ENCODE measurements at places on chromosomes 3 and 15. TPM values are rescaled to one million over a fixed set of nuclear protein-coding genes. Genes with fewer than 3 reads are reported as not detected.
A peak's percentile ranks its signal among the peaks of the same experiment; 100 is the strongest.

DNA sequence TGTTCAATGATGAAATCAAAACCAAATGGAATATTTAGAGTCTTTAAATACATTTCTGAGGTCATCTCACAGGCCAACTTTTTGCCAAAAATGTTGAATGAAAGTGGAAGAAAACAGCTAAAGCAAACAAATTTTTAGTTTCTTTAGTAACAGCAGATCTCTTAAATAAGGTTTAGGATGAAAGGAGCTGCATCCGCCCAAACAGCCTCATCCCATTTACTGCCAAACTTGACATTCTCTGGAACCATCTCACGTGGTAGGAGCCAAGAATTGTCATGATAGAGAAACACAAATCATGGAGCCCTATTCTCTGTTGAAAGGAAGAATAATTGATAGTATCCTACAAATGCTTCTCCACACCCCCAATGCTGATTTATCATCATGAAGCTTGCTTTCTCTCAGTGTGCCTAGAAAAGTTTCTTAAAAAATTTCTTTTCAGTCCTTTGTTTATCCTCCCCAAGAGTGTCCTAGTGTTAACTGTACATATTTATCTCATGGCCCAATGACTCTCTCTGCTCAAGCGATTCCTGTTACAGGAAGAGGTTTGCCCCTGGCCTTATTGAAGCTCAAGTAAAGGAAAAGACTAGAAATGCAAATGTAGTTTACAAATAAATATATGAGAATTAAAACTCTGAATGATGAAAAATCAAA, 23.4 kb downstream of the SLC9A9 start:
- no peak for DNase-seq

GRCh38 chr3:57890874-57891273, 117.3 kb upstream of the FLNB start:
- DNase-seq: no peak

DNA sequence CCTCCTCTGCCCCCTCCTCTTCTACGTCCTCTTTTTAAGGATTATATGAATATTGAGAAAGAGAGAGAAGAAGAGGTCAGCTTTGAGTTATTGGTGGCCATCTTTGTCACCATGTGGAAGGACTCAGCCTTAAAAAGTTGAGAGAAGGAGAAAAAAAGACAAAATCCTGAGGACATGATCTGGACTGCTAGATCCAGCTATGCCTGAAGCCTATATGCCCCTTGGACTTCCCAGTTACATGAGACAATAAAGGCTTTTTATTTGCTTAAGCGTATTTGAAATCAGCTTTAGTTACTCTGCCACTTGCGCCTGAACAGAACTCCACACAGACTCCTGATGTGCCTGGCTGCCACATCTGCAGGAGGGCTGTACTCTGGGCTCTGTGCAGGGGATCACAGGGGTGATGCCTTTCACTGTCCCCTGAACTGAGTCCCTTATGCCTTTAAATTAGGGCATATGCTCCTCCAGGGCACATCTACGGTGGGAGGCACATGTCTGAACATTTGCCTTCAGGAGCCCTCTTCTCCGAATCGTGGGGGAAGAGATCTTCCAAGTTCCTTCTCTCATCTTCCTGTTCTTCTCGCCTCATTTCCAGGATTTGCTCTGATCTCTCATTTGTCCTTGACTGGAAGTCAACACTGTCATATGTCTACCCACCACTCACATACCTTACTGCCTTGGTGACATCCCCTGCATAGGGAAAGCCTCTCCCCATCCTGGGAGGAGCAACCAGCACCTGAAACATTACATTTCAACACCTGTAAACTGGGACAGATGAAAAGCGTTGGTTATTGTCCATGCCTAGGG, 14.0 kb upstream of the PLA2G4E start:
- DNase-seq: no peak

- no peak for DNase-seq
Observed at GRCh38 chr3:61890167-61890566, 328.8 kb downstream of the PTPRG start.

GRCh38 chr3:45943207-45943846, at the start of gene CXCR6:
Gene CXCR6 (plus strand): TSS chr3:45943464. CDS start chr3:45946482, 3,018 bp downstream.
- no peak for DNase-seq

DNA sequence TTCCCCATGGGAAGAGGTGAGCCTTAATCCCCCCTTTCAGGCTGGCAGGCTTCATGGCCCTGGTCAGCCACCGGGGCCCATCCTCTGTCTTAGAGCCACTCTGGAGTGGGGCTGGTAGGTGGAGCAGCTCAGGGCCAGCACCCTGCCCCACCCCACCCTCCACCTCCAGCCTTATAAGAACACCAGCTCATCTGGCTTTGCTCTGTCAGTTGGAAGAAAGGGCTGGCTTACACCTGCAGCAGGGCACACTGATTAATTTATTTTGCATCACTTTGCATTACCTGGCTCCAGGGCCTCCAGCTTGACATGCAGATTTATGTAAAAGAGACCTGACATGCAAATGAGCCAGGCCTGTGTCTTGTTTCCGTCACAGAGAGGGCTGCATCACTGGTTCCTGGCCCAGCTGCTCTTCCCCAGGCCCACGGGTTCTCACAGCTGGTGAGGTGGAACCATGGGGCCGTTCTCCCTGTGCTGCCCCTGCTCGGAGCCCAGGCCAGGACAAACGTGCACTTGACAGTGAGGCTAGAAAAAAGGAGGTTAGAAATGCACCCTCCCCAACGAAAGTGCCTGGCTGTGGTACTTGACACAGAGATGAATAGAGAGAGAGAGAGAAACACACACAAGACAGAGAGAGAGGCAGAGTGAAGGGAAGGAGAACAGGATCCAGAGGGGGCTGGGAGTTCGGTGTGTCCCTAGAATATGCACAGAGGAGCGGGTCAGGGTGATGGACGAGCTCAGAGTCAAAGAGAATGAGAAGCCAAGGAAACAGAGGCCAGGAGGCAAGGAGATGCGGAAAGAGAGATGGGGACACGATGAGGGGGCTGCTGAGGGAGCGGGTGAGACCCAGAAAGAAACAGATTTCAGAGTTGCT, 44.5 kb upstream of the MAGEF1 start:
- no peak for DNase-seq

DNA sequence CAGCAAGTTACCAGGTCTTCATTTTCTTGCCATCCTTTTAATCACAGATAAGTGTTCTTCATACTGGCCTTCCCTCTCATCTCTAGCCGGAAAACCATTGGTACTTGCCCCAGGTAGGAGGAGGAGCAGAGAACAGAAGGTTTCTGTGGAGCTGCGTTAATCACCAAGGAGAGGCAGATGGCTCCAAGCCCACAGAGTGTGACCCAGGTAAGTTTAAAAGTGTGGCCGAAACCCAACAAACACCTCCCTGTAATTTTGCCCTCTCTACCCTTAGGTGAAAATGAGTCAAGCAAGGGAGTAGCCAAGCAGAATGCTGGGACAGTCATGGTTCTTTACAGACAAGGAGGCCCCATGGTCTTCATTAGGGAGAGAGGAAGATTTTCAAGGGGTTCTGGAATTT, 37.3 kb downstream of the NFKBIZ start:
- DNase-seq: no peak

DNA sequence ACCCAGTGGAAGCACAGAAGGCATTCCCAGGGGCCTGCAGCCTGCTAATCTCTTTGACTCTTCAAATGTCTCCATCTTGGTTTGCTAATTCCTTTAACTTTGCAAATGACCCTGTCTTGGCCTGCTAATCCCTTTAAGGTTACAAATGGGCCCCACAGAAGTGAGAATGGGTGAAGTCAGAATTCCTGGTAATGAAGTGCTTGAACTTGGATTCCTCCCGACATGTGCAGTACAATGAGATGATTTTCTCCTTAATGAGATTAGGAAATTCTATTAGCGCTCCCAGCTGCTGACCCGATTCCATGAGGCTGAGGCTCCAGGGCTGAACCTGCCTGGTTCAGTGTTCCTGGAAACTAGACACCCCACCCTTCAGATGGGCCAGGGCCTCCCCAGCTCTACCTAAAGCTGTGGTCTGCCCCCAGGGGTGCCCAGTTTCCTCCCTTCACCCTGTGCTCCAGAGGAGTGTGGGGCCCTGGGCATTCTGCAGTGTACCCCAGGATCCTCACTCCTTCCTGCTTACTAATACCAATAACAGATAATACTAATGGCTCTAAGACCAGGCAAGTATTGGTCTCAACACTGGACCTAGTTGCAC, 47.4 kb downstream of the SCN5A start:
- no peak for DNase-seq

- DNase-seq: no peak
Observed at GRCh38 chr3:37197810-37198371, 23.5 kb upstream of the LRRFIP2 start.

DNA sequence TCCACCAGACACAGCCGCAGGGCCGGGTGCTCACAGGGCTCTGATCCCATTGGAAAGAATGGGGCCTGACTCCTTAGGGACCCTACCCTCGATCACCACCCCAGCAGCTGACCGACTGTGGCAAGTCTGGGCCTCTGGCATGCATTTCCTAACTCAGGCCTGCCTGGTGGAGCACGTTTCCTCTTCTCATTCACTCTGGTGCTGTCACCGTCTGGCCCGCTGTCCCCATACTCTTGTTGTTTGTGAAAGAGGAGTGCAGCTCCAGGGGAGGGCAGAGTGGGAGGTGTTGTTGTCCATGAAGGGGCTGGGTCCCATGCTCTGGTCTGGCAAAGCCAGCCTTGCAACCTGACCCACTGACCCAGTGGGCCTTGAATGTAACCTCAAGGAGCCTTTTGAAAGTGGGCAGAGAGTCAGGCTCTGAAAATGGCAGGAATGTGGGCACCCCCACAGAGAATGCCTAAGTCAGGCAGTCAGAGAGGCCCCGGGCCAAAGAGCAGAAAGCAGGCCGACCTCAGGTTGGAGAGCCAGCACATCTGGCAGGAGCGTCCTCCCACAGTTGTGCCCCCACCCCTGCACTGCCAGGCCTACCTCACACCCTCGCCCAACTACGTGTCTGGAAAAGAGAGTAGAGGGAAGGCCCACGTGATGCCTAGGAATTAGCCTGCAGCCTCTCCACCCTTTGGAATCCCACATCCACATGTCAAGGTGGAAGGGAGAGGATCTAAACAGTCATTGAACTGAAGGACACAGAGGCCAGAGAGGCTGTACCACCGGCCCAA, 10.9 kb downstream of the SEMA7A start:
- peak; percentile 73 for DNase-seq

- no peak for DNase-seq
Observed at GRCh38 chr3:14925729-14926591, 21.4 kb upstream of the NR2C2 start.

- DNase-seq: no peak
Observed at GRCh38 chr15:91407269-91407889, 307.3 kb downstream of the SV2B start.

DNA sequence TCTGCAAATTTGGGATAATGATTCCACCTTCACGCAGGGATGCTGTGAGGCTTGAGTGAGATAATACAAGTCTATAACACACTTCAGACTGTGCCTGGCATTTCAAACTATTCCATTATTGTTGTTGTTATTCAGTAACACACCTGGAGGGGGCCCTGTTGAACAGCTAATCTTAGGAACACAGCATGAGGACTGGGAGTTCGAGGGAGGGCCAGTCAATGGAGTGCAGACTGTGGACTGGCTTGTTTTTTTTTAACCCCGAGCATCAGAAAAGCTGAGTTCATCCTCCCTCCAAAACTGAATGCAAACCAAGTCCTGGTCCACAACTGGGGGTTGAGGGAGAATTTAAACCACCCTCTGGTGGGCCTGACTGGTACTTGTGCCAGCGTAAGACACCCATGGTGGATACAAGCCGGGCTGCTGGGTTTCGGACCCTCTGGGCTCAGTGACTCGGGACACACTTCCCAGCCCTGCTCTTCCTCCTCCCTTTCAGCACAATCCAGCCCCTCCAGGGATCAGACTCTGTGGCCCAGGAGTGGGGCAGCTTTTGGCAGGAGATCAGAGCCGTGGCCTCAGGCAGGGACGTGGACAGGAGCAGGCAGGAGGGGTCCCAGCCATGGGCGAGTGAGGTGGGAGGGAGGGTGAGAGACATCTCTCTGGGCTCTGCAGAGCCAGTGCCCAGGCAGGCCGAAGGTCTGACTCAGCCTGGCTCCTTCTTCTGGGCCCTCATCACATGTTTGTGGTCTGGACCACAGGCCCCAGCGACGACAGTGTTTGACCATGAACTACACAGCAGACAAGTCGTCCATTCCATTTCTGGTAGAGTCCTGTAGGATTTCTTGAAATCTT, 36.3 kb upstream of the MEX3B start:
- DNase-seq: no peak

DNA sequence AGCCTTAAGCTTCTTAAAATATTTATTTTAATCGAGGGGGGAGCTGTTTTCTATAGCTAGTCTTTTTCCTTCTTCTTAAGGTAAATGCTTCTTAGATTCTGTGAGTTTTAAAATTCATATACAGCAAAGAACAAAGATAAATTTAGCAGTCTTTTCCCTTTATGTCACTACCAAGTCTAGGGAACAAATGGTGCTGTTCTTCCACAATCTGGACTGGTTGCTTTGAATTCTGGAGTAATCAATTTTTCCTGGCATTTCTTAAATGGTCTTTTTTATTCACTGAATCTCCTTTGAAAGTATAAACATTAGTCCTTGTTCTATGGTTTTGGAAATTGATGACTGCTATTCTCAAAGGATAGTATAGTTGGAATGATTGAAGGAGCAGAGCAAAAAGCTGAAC, 82.8 kb downstream of the CHL1 start:
- DNase-seq: no peak

GRCh38 chr3:123807820-123808219, 76.3 kb downstream of the MYLK start:
- no peak for DNase-seq

DNA sequence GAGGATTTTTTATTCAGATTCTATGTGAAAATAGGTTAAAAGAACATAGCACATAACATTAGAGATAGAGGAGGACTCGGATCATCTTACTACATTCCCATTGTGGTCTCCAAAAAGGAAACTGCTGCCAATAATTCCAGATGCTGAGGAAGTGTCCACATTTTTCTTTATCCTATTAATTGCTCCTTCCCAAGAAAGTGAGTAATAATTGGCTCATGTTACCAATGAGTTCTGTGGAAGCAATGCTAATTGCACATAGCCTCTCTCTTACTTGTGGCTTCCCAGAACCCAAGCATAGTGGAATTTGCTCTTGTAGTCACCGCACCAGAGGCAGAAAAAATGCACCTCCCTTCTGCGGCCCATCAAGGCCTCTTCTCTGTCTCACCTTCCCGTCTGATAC, 208.4 kb downstream of the PLOD2 start:
- no peak for DNase-seq

GRCh38 chr3:8869613-8870012, 93.7 kb downstream of the RAD18 start:
- no peak for DNase-seq

GRCh38 chr3:144775551-144775950, 803.9 kb downstream of the DIPK2A start:
- DNase-seq: no peak

SCAANT1 gene
- total RNA-seq: not detected

SLC27A2 gene
- 2.9 TPM for total RNA-seq

TBCCD1 gene
- 9.9 TPM for total RNA-seq

LINGO1 gene
- total RNA-seq: 214 TPM

SLC28A2 gene
- total RNA-seq: not detected

ADIPOQ gene
- not detected for total RNA-seq

CCR1 gene
- total RNA-seq: 8.9 TPM

LRTM1 gene
- total RNA-seq: not detected

B2M gene
- 482 TPM for total RNA-seq

USP50 gene
- total RNA-seq: 1.7 TPM
